ENCODE measurements at places on chromosomes 6 and 20. TPM values are rescaled to one million over a fixed set of nuclear protein-coding genes. Genes with fewer than 3 reads are reported as not detected.
A peak's percentile ranks its signal among the peaks of the same experiment; 100 is the strongest.

Gene CDH4
- not detected for total RNA-seq

DNA sequence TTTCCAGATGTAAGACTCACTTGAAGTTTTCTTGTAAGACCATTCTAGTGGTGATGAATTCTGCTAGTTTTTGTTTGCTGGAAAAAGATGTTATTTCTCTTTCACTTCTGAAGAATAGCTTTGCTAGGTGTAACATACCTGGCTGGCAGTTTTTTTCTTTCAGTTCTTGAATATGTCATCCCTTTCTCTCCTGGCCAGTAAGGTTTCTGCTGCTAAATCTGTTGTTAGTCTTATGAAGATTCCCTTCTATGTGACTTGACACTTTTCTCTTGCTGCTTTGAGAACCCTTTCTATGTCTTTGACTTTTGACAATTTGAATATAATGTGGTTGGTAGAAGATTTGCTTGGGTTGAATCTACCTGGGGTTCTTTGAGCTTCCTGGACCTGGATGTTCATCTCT lies 314.7 kb upstream of the NOX3 start:
- H3K36me3 ChIP-seq: no peaks in the 10 kb centered on the region
- H3K27ac ChIP-seq: no peak overlapping the region
- no peak for DNase-seq
- no peak overlapping the region for H3K4me3 ChIP-seq

Gene IL17F
- total RNA-seq: not detected

DNA sequence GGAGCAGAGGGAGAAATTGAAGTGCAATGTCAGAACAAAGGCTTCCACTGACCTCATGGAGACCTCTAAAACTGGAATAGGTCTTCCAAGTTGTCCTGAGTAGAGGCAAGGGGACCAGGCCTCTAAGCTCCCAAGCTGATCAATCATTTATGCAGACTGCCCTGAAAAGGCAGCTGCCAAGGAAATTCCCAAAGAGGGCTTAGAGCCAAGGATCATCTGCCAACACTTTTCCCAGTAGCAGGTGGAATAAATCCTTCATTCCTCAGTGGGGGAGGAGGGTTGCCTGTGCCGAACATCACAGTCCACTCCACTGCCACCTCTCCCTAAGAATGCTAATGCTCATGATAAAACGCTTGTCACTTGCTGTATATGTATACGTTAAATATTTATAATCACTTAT lies 29.3 kb upstream of the RALY start:
- H3K27ac ChIP-seq: no peak overlapping the region
- H3K4me1 ChIP-seq: no peaks in the 10 kb centered on the region
- no peak for DNase-seq
- no peak overlapping the region for H3K4me3 ChIP-seq
- no peaks in the 10 kb centered on the region for H3K27me3 ChIP-seq

- H3K4me1 ChIP-seq: no peaks in the 10 kb centered on the region
- H3K27ac ChIP-seq: no peak overlapping the region
- H3K27me3 ChIP-seq: no peaks in the 10 kb centered on the region
- no peak overlapping the region for H3K4me3 ChIP-seq
- DNase-seq: no peak
- no peaks in the 10 kb centered on the region for H3K36me3 ChIP-seq
Measured at GRCh38 chr6:79223611-79224404, 10.7 kb downstream of the HMGN3 start.

- H3K4me1 ChIP-seq: no peaks in the 10 kb centered on the region
- H3K27ac ChIP-seq: no peak overlapping the region
- no peaks in the 10 kb centered on the region for H3K27me3 ChIP-seq
Measured at GRCh38 chr6:32638532-32639219, 1.5 kb downstream of the HLA-DQA1 start.

DNA sequence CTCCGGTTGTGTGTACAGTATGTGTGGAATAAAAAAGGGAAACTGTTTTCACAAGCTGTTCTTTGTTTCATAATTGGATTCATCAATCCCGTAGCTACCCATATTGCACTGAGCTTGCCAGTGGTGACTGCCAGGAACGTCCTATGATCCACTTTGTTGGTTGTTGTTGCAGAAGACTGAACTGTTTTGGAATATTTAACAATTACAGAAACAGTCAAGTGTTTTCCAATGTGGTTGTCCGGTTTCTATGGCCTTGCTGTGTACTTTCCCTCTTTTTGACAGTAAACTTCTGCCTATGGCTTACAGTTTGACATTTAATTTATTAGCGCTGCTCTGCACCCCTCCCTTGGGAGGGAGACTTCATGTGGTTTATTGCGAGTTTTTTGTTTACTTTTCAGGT lies 141.2 kb downstream of the DTNBP1 start:
- no peaks in the 10 kb centered on the region for H3K27me3 ChIP-seq
- H3K36me3 ChIP-seq: 0 out of 2 replicates have a peak, but pooled peaks cover 3% of the 10 kb centered on the region
- no peak overlapping the region for H3K4me3 ChIP-seq
- no peak for DNase-seq

- no peak overlapping the region for H3K4me3 ChIP-seq
- no peaks in the 10 kb centered on the region for H3K4me1 ChIP-seq
Measured at GRCh38 chr20:51014797-51015722, 7.8 kb downstream of the KCNG1 start.

- H3K27me3 ChIP-seq: no peaks in the 10 kb centered on the region
- peak; percentile 18 for DNase-seq
- H3K4me1 ChIP-seq: no peaks in the 10 kb centered on the region
- H3K36me3 ChIP-seq: peaks cover 65% of the 10 kb centered on the region
Measured at GRCh38 chr20:41095110-41095969, 42.0 kb upstream of the PLCG1 start.

Gene LAMP5
- total RNA-seq: not detected

Gene CDH26
- 0.34 TPM for total RNA-seq

DNA sequence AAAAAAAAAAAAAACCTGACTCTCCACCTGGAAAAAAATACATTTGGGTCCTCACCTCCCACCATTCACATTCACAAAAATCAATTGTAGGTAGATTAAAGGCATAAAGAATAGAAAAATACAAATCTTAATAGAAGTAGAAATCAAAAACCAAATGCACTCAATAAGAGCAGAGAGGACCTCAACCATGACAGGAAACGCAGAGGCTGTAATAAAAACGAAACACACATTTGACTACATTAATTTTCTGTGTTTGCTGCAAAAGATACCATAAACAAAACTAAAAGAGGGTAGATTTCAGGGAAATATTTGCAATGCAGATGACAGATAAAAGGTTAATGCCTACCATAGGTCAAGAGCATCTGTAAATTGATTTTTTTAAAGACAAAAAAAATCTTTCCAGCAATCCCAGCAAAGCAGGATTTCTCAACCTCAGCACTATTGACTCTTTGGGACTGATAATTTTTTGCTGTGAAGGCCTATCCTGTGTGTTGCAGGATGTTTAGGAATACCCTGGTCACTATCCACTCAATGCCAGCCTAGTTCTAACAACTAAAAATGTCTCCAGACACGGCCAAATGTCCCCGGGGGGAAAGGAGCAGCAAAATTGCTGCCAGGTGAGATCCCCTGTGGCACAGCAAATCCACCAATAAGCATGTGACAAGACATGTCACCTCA lies 9.1 kb downstream of the ETV7 start:
- H3K36me3 ChIP-seq: no peaks in the 10 kb centered on the region
- H3K27ac ChIP-seq: no peak overlapping the region
- no peak for DNase-seq
- H3K4me1 ChIP-seq: no peaks in the 10 kb centered on the region
- no peaks in the 10 kb centered on the region for H3K27me3 ChIP-seq
- no peak overlapping the region for H3K4me3 ChIP-seq

DNA sequence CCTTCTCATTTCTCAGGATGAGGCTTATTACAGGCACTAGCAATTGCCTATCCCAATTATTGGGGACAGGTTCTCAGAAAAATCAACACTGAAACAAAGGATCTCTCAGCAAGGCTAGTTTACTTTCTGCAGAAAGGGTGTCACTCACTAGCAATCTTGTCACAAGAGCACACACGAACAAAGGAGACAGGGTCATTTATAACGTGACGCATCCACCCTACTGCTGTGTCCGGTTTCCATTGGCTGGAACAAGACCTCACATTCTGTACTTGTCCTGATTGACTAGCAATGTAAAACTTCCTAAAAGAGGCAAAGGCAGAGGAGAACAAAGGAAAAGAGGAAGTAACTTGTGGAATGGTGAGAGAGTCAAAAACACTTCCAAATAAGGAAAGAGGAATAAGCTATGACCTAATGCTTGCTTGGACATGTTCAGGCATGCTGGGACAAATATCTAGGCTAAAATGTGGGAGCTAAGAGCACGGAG lies 160.2 kb upstream of the STXBP5 start:
- no peak overlapping the region for H3K4me3 ChIP-seq
- H3K36me3 ChIP-seq: no peaks in the 10 kb centered on the region
- no peak overlapping the region for H3K27ac ChIP-seq

Gene SEMG2
- not detected for total RNA-seq

GRCh38 chr6:34391786-34392496 lies 528 bp downstream of the NUDT3 start:
- peaks cover 21% of the 10 kb centered on the region for H3K4me1 ChIP-seq
- DNase-seq: no peak
- peak overlapping the region; percentile 78 for H3K4me3 ChIP-seq
- no peaks in the 10 kb centered on the region for H3K36me3 ChIP-seq
- peak overlapping the region; percentile 95 for H3K27ac ChIP-seq

GRCh38 chr20:63639093-63639975 lies 12.4 kb upstream of the GMEB2 start:
- peaks cover 11% of the 10 kb centered on the region for H3K4me1 ChIP-seq
- no peak for DNase-seq
- H3K27me3 ChIP-seq: no peaks in the 10 kb centered on the region
- H3K27ac ChIP-seq: no peak overlapping the region
- no peak overlapping the region for H3K4me3 ChIP-seq
- H3K36me3 ChIP-seq: no peaks in the 10 kb centered on the region

DNA sequence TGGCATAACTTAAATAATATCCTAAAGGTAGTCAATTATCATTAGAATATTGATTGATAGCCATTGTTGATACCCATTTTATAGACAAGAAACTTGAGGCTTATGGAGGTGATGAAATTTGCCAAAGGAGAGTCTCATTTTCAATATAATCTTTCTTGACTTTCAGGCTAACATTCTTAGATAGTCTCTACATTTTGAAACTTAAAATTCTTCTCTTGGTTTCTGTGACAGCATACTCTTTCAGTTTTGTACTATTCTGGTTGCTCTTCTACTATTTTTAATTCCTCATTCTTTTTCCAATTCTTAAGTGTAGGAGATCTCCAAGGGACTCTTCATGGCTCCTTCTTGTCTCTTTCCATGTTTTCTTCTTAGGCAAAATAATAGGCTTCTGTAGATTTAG lies 3.7 kb upstream of the SH3BGRL2 start:
- DNase-seq: no peak
- peaks cover 17% of the 10 kb centered on the region for H3K4me1 ChIP-seq
- H3K36me3 ChIP-seq: no peaks in the 10 kb centered on the region
- H3K27me3 ChIP-seq: no peaks in the 10 kb centered on the region
- no peak overlapping the region for H3K27ac ChIP-seq
- no peak overlapping the region for H3K4me3 ChIP-seq

DNA sequence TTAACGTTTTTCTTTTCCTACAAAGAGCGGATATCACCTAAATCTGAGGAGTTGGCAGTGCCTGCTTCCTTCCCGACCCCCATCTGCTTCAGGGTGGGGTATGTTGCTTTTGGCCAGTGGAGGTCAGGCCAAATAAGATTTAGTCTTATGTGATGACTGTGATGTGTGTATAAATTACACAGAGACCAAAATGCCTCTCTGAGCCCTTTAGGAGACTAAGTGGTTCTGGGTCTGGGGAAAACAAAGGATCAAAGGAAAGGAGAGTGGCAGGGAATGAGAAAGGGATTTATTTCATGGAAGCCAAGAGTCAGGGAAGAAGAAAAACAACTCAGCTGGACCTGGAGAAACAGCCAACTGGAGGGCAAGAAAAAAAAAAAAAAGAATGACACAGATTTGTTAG lies 39.1 kb upstream of the TBC1D7 start:
- H3K4me3 ChIP-seq: no peak overlapping the region
- H3K27me3 ChIP-seq: no peaks in the 10 kb centered on the region
- DNase-seq: no peak
- H3K27ac ChIP-seq: no peak overlapping the region
- no peaks in the 10 kb centered on the region for H3K4me1 ChIP-seq

Gene SLC17A3
- not detected for total RNA-seq

Gene SYCP2
- 0.59 TPM for total RNA-seq

- no peaks in the 10 kb centered on the region for H3K27me3 ChIP-seq
- no peak overlapping the region for H3K27ac ChIP-seq
- no peaks in the 10 kb centered on the region for H3K36me3 ChIP-seq
- no peak for DNase-seq
- peaks cover 17% of the 10 kb centered on the region for H3K4me1 ChIP-seq
Measured at GRCh38 chr6:155495011-155495768, 39.6 kb upstream of the NOX3 start.

DNA sequence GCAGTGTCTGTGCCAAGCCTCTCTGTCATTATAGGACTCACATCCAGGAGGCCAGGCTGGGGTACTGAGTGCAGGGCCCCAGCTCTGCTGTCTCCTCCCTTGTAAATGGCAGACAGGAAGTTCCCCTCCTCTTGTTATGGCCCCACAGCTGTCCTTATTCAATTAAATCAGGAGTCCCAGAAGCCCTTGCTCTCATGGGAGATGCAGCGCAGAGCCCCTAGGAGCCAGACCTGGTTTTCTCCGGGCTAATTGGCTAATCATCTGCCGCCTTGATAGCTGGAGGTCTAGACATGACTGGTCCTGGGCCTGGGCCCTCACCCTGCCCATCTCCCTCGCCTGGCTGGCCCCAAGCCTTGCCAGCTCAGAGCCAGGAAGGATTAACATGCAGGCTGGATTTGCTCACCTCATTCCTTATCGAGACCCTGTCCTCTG lies 172.0 kb downstream of the VEGFA start:
- no peak overlapping the region for H3K27ac ChIP-seq
- H3K4me3 ChIP-seq: no peak overlapping the region
- no peaks in the 10 kb centered on the region for H3K27me3 ChIP-seq

DNA sequence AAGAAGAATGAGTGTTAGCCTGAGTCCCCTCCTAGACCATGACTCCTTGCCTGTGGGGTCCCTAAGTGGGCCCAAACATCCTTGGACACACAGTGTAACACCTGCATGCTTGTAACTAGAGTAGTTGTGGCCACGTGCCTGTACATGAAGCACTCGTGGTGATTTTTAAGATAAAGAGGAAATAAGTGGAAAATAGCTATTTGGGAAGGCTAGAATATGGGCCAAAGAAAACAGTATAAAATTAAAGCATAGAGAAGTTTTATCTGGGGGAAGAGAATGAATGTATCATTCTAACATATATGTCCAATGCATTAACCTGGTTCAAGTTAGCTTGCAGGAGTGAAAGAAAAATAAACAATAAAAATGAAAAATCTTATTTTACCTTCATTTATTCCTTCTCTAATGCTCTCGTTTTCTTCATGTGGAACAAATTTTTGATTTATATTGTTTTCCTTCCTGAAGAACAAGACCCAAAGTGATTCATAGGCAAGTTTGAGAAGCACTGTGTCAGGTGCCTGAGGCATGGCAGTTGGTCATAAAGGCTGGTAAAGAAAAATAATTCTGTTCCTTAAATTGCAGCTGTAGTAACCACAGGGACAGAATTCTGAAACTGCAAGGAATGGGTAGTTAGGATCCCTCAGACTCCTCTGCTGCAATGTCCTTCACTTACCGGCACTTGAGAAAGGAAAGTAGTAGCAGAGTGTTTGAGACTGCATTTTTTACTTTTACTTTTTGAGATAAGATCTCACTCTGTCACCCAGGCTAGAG lies 8.5 kb upstream of the CST3 start:
- H3K27me3 ChIP-seq: no peaks in the 10 kb centered on the region
- H3K4me1 ChIP-seq: no peaks in the 10 kb centered on the region
- H3K27ac ChIP-seq: no peak overlapping the region
